ENCODE measurements at places on chromosomes 3 and 15.

GRCh38 chr3:110569073-110569472 is 502.5 kb upstream of the NECTIN3 start:
- DNase-seq, result no peak

DNA sequence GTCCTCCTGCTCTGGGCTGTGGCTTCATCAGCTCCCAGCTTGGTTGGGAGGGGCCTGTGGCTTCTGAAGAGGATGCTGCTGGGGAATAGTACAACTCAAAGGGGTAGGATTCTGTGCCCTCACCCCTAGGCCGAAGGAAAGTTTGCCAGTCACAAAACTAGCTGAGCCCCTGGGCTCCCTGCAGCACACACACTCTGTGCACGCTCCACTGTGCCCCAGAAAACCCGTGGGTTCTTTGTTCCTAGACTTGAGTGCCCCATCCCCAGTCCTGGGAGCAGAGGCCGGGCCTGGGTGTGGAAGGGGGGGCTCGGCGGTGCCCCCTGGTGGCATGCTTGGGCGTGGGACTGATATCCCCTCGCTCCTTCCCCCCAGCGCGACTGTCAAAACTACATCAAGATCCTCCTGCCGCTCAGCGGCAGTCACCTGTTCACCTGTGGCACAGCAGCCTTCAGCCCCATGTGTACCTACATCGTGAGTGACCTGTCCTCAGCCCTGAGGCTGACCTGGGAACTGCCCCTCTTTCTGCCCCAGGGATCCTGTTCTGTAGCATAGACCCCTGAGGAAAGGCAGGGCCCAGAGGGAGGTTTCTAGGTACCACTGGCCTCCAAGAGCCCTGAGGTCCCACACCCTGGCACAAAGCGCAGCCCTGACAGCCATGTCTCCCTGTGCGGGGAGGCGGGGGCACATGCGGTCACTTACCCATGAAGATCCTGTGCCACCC is 14.2 kb downstream of the CIB1 start:
- no peak for DNase-seq

GRCh38 chr3:180265551-180265950 is 228.8 kb upstream of the PEX5L start:
- no peak for DNase-seq

DNA sequence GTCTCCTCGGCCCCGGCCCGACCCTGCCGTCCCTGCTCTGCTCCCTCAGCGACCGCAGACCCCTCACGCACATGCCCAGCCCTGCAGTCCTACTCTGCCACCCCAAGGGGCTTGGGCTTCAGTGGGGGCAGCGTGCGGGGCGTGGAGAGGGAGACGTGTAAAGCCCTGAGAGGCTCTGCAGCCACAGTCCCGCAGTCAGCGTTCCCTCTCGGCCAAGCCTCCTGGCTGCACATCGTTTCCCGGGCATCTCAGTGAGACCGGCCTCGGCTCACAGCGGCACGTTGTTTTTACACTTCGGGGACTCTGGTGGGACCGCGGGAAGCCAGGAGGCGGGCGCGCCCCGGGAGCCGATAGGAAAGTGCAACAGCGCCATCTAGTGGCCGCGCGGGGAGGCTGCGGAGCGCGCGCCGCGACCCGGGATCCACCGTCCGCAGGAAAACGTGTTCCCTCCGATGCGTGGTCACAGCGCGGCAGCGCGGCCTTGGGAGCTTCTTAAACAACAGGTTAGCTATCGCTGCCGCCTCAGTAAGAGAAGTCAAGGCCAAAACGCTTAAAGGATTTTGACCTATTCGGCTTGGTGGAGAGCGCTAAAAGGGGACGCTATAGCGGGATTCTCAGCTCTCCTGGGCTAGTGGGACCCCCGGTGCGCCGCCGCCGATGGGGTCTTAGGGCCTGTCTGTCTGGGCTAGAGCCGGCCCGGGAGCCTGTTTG is 226.8 kb upstream of the IGF1R start:
- DNase-seq, result no peak

- DNase-seq, result no peak
Observed at GRCh38 chr3:182117583-182117982, 405.9 kb downstream of the SOX2 start.

All from amniotic stem cell (primary cell).